GM23248 (cell line): ENCODE measurements at places on chromosomes 5 and 9. TPM values are rescaled to one million over a fixed set of nuclear protein-coding genes. Genes with fewer than 3 reads are reported as not detected.

ABLIM3 gene
- polyA plus RNA-seq = 11.4 and 11.7 TPM in 2 replicates

CARTPT gene
- polyA plus RNA-seq = not detected in 2 replicates

RAB3C gene
- not detected in 2 replicates for polyA plus RNA-seq

RAI14 gene
- polyA plus RNA-seq = 113 and 116 TPM in 2 replicates

THBS4 gene
- 0.70 and 0.74 TPM in 2 replicates for polyA plus RNA-seq

HOMER1 gene
- 4.7 and 5.3 TPM in 2 replicates for polyA plus RNA-seq

TICAM2 gene
- 11.3 and 14.1 TPM in 2 replicates for polyA plus RNA-seq

HSPB3 gene
- 5.4 and 8.0 TPM in 2 replicates for polyA plus RNA-seq

SLC6A7 gene
- polyA plus RNA-seq = not detected in 2 replicates

MARCHF3 gene
- polyA plus RNA-seq = 5.5 and 5.8 TPM in 2 replicates

THG1L gene
- 6.9 and 8.9 TPM in 2 replicates for polyA plus RNA-seq

AIF1L gene
- 0.28 TPM in 1 of 2 replicates, not detected in the other for polyA plus RNA-seq

CARD19 gene
- polyA plus RNA-seq = 58.6 and 69.5 TPM in 2 replicates

PCDHGC5 gene
- 1.8 and 2.5 TPM in 2 replicates for polyA plus RNA-seq

GPR151 gene
- not detected in 2 replicates for polyA plus RNA-seq

BRINP1 gene
- polyA plus RNA-seq = 6.0 and 6.2 TPM in 2 replicates

SAXO1 gene
- polyA plus RNA-seq = 0.65 and 0.83 TPM in 2 replicates

RANBP3L gene
- not detected in 2 replicates for polyA plus RNA-seq

ZNF79 gene
- polyA plus RNA-seq = 4.2 and 4.4 TPM in 2 replicates

TMC1 gene
- 0.32 and 0.45 TPM in 2 replicates for polyA plus RNA-seq

PRR16 gene
- polyA plus RNA-seq = 67.4 and 68.8 TPM in 2 replicates

ADAMTS12 gene
- 7.8 and 8.5 TPM in 2 replicates for polyA plus RNA-seq

SGTB gene
- 16.3 and 17.7 TPM in 2 replicates for polyA plus RNA-seq

F2RL1 gene
- 1.6 and 3.3 TPM in 2 replicates for polyA plus RNA-seq

CCDC192 gene
- 0.30 and 0.40 TPM in 2 replicates for polyA plus RNA-seq

IL5 gene
- polyA plus RNA-seq = not detected in 2 replicates

SMC2 gene
- polyA plus RNA-seq = 26.9 and 27.9 TPM in 2 replicates

SNAPC4 gene
- 3.3 and 4.4 TPM in 2 replicates for polyA plus RNA-seq

IGFBPL1 gene
- 0.34 and 0.35 TPM in 2 replicates for polyA plus RNA-seq

TAS2R1 gene
- polyA plus RNA-seq = not detected in 2 replicates

ADAMTS13 gene
- polyA plus RNA-seq = 0.86 and 1.4 TPM in 2 replicates

KCNT1 gene
- not detected in 2 replicates for polyA plus RNA-seq

ANKDD1B gene
- polyA plus RNA-seq = 0.15 and 0.20 TPM in 2 replicates

TTC16 gene
- 0.05 and 0.06 TPM in 2 replicates for polyA plus RNA-seq

PPIC gene
- polyA plus RNA-seq = 244 and 247 TPM in 2 replicates

PCDHGC4 gene
- polyA plus RNA-seq = 0.11 and 0.16 TPM in 2 replicates

CNOT6 gene
- 5.3 and 5.4 TPM in 2 replicates for polyA plus RNA-seq

PCDHB14 gene
- 1.7 and 2.1 TPM in 2 replicates for polyA plus RNA-seq

MEGF9 gene
- polyA plus RNA-seq = 2.1 and 2.3 TPM in 2 replicates

NEUROG1 gene
- polyA plus RNA-seq = not detected in 2 replicates

PCDHGB4 gene
- 5.0 and 5.6 TPM in 2 replicates for polyA plus RNA-seq

DOCK2 gene
- 5.4 and 6.5 TPM in 2 replicates for polyA plus RNA-seq

SLIT3 gene
- 98.9 and 100 TPM in 2 replicates for polyA plus RNA-seq

NMRK1 gene
- polyA plus RNA-seq = 25.8 and 29.2 TPM in 2 replicates

CARD6 gene
- 3.9 and 4.4 TPM in 2 replicates for polyA plus RNA-seq

TOR2A gene
- polyA plus RNA-seq = 9.2 and 10.3 TPM in 2 replicates

TEX48 gene
- not detected in 2 replicates for polyA plus RNA-seq

SLC6A18 gene
- polyA plus RNA-seq = not detected in 2 replicates

FCN2 gene
- polyA plus RNA-seq = not detected in 2 replicates

PDE8B gene
- 0.33 and 0.40 TPM in 2 replicates for polyA plus RNA-seq

ADAMTSL2 gene
- polyA plus RNA-seq = not detected in 2 replicates

AQP3 gene
- polyA plus RNA-seq = 0.19 and 0.29 TPM in 2 replicates

SNCB gene
- polyA plus RNA-seq = not detected in 2 replicates

ABCA1 gene
- polyA plus RNA-seq = 6.8 and 7.1 TPM in 2 replicates

BHMT gene
- polyA plus RNA-seq = not detected in 2 replicates
